Endothelial cell (in vitro differentiated cells): ENCODE measurements at places on chromosomes 7 and 10. TPM values are rescaled to one million over a fixed set of nuclear protein-coding genes. Genes with fewer than 3 reads are reported as not detected.

DNA sequence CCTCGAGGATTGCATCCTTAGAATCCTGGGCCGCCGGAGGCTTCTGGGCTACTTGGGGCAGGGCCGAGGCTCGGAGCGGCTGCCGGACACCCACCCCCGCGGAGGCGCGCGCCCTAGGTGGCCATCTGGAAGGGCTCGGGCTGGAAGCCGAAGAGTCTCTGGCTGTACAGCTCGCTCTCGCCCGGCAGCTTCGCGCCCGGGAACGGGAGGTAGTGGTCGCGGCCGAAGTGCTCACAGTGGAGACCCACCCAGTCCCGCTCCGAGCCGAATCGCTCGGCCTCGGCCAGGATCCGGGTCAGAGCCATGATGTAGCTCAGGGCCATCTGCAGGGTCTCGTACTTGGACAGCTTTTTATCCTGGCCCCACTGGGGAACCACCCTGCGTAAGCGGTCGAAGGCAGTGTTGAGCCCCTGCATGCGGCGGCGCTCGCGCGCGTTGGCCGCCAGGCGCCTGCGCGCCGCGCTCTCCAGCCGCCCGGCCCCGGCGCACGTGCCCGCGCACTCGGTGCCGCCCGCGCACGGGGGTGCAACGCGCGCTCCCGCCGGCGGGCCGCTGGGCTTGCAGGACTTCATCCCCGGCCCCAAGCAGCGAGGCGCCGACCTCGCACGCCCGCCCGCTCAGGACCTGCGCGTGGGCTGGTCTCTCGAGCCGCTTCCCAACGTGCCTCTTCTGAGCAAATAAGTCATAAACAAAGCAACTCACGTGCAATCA is 652 bp downstream of the ATOH7 start:
- H3K36me3 ChIP-seq: no peaks in the 10 kb centered on the region
- H3K27ac ChIP-seq: no peak overlapping the region
- peaks cover 4% of the 10 kb centered on the region for H3K4me1 ChIP-seq
- H3K4me3 ChIP-seq: peak overlapping the region; percentile 83
- DNase-seq: peak; percentile 76

GRCh38 chr10:47260505-47261111 is 39.4 kb upstream of the GDF10 start:
- peaks cover 4% of the 10 kb centered on the region for H3K27me3 ChIP-seq
- no peaks in the 10 kb centered on the region for H3K36me3 ChIP-seq
- H3K27ac ChIP-seq: no peak overlapping the region
- H3K4me1 ChIP-seq: peaks cover 2% of the 10 kb centered on the region

- peaks cover 3% of the 10 kb centered on the region for H3K27me3 ChIP-seq
- H3K36me3 ChIP-seq: peaks cover 17% of the 10 kb centered on the region
- H3K4me1 ChIP-seq: no peaks in the 10 kb centered on the region
- no peak overlapping the region for H3K27ac ChIP-seq
- no peak for DNase-seq
- no peak overlapping the region for H3K4me3 ChIP-seq
Measured at GRCh38 chr7:157576415-157576814, 239.6 kb downstream of the DNAJB6 start.

Gene LIPJ
- total RNA-seq: not detected

Gene C10orf143
- total RNA-seq: 3.4 TPM
